Posterior vena cava (tissue), 2 donors: ENCODE measurements at places on chromosomes 3 and 15. TPM values are rescaled to one million over a fixed set of nuclear protein-coding genes. Genes with fewer than 3 reads are reported as not detected.
A peak's percentile ranks its signal among the peaks of the same experiment; 100 is the strongest.

DNA sequence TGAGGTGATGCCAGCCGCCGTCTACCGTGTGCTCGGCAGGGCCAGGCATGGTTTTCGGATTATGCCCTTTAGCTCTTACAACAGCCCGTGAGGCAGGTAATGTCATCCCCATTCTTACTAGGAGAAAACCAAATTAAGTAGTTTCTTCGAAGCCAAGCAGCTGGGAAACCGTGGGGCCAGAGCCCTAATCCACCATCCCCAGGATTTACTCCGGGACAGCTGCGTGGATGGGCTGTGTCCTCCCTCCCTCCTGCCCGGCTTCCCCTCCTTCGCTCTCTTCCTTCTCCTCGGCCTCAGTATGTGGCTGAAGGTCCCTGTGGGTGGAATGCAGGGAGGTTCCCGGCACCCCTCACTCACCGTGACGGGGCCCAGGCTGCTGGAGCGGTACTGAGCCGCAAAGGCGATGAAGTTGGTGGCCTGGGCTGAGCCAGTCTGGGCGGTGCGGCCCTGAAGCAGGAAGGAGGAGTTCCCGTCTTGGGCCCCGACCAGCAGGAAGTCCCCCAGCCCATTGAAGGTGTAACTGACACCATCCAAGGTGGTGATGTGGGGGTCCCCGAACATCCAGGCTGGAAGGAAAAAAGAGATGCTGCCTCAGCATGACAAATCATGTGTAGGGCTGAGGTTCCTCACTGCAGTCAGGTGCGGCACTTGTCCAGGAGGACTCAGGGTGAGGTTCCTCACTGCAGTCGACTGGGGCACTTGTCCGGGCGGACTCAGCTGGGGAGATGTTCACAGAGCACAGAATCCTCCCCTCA is 42.5 kb downstream of the MUC20 start:
- peak; percentile 67 for DNase-seq

GRCh38 chr15:76905855-76906254 is 715 bp upstream of the SCAPER start:
- no peak for DNase-seq

DNA sequence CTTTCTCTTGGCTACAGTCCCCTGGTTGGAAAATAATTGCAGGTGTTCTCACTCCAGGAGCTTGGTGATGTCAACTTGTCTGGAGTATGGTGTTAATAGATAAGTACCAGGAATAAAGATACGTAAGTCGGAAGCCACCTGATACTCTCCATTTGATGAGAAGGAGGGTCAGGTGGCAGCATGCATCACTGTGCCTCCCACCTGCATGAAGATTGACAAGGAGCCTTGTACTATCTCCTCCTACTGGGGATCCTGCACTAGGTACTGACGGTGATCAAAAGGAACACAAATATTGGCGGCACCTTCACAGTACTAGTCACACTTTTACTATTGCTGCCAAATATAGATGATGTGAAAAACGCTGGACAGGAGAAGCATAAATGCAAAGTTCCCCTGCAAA is 32.6 kb upstream of the GABRB3 start:
- DNase-seq, result no peak

DNA sequence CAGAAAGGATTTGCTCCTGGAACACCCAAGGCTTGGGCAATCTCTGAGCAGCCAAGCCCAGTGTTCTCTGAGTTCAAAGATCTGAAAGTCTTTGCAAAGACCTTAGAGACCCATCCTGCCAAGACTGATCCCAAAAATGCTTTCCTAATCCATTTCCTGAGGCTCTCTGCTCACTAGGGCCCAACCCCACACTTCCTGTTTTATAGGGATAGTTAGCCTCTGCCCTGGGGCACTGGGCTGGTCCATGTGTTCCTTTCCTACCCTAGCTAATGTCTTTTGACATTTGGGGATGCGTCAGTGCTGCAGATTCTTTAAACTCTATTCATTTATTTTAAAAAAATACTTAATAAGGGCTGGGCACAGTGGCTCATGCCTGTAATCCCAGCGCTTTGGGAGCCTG is 372.7 kb downstream of the ROBO2 start:
- DNase-seq, result no peak

GRCh38 chr15:80494756-80495155 is 90.6 kb downstream of the ARNT2 start:
- DNase-seq, result no peak

GRCh38 chr3:102354818-102355515 is 79.8 kb upstream of the ZPLD1 start:
- DNase-seq, result no peak

DNA sequence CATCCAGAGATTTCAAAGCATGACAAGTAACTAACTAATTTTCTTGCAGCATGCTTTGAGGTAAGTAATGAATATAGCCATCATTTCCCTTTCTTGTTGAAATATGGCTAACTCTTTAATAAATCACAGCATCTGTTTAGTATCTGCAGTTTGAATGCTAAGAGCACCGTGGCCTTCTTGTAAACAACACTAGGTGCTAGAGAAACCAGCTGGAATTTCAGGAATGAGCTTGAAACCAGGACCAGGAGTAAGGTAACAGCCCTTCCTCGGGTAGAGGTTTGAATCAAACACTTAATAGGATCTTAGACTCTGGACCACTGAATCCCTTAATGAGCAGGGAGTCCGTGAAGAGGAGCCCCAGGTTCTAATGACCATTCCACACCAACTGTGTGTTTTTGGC is 13.6 kb downstream of the CALML4 start:
- DNase-seq, result no peak

- DNase-seq, result no peak
These were observed 148.3 kb downstream of the MBNL1 start for GRCh38 chr3:152416808-152417580.

DNA sequence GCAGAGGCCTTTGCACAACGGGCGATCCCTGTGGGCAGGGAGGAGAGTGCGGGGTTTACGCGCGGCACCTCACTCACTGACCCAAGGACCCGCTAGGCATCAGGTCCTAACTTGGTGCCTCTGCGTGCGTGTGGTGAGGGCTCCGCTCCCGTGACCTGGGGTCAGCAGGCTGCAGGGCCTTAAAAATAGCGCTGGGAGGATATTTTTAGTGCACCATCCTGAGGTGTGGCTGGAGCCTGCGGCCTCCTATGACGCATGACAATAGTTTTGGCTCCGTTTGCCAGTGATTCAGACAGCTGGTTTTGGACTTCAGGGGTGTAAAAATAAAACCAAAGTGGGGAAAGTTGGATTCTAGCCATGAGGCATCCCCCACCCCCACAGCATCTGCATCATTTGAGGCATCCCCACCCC is 139.0 kb downstream of the FAM43A start:
- DNase-seq, result no peak

DNA sequence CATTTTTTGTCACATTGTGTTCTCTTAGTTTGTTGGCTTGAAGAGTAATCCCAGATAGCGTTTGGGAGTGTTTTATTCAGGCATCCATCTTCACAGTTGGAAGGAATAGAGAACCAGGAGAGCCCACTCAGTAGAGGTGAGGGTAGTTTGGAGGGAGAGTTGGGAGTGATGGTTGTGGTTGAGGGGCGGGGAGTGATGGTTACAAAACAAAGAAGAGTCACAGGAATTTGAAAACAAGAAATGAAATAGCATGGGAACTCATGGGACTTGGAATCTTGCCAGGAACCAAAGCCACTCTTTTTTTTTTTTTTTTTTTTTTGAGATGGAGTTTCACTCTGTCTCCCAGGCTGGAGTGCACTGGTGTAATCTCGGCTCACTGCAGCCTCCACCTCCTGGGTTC is 36.3 kb downstream of the DUT start:
- no peak for DNase-seq

GRCh38 chr3:188542196-188542595 is 388.2 kb downstream of the LPP start:
- no peak for DNase-seq

GRCh38 chr3:29291982-29292363 is 11.1 kb downstream of the RBMS3 start:
- DNase-seq, result no peak

GRCh38 chr15:78454992-78455391 is 17.0 kb downstream of the IREB2 start:
- DNase-seq, result no peak

GRCh38 chr3:142318331-142318730 is 92.9 kb upstream of the GK5 start:
- DNase-seq, result no peak

DNA sequence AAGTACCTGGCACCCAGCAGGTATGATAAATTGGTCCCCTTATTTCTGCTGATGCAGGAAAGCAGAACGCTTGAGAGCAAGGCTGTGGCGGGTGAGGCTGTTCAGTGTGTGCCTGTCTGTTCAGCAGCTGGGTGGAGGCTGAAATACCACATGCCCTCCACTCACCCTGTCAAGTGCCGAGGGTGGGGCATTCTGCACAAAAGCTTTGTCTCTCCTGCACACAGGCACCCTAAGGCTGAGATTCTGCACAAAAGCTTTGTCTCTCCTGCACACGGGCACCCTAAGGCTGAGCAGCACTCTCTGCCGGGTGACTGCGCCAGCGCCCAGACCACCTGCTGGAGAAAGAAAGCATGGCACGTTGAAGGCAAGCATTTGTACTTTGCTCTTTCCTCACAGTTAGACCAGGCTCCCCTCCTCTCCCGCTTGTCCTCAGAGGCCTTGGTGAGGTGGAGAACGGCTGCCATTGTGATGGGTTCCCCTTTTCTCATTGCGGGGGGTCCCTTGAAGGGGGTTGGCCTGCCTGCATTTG is 97.5 kb downstream of the BDH1 start:
- DNase-seq, result no peak

DNA sequence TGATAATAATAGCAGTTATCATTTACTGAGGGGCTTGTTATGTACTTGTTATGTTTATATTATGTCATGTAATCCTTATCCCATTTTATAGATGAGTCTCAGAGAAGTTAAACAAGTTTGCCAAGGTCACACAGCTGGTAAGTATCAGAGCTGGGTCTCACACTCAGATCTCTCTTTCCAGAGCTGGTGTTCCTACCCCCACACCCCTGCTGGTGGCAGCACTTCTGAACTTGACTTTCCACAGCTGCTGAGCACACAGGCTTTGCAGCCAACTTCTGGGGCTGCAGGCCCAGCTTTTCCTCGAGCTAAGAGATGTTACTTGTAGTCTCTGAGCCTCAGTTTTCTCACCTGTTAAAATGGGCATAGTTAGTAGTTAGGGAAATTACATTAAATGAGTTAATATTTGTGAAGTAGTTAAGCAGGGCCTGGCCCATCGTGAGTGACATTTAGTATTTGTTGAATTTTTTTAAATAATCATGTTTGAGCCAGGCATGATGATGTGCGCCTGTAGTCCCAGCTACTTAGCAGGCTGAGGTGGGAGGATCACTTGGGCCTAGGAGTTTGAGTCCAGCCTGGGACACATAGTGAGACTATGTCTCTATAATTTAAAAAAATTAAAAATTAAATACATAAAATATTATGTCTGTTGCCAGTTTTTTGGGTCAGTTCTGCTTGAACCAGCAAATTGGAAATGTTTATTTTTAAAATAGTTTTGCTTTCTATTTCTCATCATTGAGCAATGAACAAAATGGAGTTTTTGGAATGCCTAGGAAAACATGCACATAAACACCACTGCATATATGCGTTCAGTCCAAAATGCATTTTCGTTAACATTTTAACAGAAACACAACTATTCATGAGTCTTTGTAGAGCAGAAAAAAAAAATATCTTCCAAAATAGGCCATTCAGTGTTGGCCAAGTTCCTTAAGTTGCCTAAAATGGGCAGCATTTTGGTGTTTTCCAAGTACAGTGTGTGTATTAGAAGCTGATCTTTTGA is 87.3 kb downstream of the SMAD6 start:
- no peak for DNase-seq

- peak; percentile 91 for DNase-seq
These were observed 6.1 kb upstream of the DUSP7 start for GRCh38 chr3:52062505-52062904.

GRCh38 chr3:127151992-127152650 is 40.8 kb upstream of the PRR23E start:
- no peak for DNase-seq

DNA sequence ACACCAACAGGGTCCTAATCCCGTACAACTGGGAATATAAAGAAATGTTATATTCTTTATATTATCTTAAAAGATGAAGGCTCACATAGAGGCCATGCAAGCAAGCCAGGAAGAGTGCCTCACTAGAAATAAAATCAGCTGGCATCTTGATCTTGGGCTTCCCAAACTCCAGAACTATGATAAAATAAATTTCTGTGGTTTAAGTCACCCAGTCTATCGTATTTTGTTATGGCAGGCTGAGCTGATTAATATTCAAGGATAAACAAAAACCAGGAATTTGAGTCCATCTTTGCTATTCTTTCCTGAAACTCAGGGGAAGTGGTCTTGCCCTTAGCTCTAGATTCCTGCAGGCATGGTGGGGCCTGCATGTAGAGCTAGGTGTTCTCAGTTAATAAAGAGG is 42.7 kb downstream of the ATOSA start:
- DNase-seq, result no peak

- no peak for DNase-seq
These were observed 256.2 kb downstream of the RORA start for GRCh38 chr15:60972866-60973265.

GRCh38 chr3:46934498-46935167 is 41.9 kb downstream of the CCDC12 start:
- peak; percentile 80 for DNase-seq

GRCh38 chr3:141570068-141570467 is 83.2 kb downstream of the RASA2 start:
- no peak for DNase-seq

DNA sequence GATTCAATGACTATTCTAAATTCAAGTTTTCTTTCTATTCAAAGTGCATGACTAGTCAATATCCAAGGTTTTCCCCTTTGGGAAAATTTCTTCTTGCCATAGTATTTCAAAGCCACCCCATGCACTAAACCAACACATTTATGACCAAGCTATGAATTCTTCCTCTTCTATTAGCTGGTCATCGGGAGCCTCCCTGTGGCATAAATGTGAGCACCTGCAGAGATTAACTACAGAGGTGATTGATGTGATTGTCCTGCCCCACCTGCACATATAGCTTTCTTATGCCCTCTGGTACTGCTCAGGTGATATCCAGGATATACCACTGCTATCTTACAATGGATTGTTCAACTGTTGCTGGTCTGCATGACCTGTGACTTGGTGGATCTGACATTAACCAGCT is 694.9 kb downstream of the ZBBX start:
- DNase-seq, result no peak

DNA sequence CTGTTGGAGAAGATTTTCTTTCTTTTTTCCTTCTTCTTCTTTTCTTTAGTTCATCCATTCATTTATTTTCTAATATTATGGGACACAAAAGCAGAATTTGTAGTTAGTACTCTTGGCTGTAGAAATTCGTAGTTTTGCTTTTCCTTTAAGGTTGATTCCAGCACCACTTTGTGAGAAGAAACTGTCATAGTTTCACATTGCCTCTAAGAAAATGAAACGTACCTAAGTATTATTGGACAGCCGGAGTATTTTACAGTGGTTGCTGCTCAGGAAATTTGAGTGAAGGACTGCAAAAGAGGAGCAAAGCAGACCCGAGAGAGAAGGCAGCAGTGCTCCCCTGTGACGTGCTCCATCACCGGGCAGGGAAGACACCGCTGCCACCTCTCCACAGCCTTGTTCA is 48.1 kb downstream of the PLCL2 start:
- DNase-seq, result no peak

The ZDHHC23 gene
- total RNA-seq, result 0.93 TPM

The PLSCR2 gene
- total RNA-seq, result not detected

The CCDC54 gene
- not detected for total RNA-seq

The RTP3 gene
- total RNA-seq, result not detected

The USP19 gene
- total RNA-seq, result 40.4 TPM

The ALDH1A3 gene
- total RNA-seq, result 26.6 TPM

The CCDC71 gene
- total RNA-seq, result 14.3 TPM
